ENCODE measurements at places on chromosomes 11 and 22. TPM values are rescaled to one million over a fixed set of nuclear protein-coding genes. Genes with fewer than 3 reads are reported as not detected.

LMO1 gene
- polyA plus RNA-seq: 1.3 TPM

CYB5R2 gene
- polyA plus RNA-seq: 2.4 TPM

CD248 gene
- 4.0 TPM for polyA plus RNA-seq

GLYAT gene
- polyA plus RNA-seq: not detected

USH1C gene
- polyA plus RNA-seq: 10.1 TPM

LMO2 gene
- 24.3 TPM for polyA plus RNA-seq

- no peaks in the 10 kb centered on the region for H3K27me3 ChIP-seq
- no peaks in the 10 kb centered on the region for H3K36me3 ChIP-seq
- H3K4me1 ChIP-seq: no peaks in the 10 kb centered on the region
- no peak overlapping the region for H3K4me3 ChIP-seq
- no peak overlapping the region for H3K27ac ChIP-seq
- DNase-seq: no peak
These were observed 142.6 kb downstream of the ATXN10 start for GRCh38 chr22:45814198-45814597.

- no peak overlapping the region for H3K27ac ChIP-seq
- no peak for DNase-seq
- no peak overlapping the region for H3K4me3 ChIP-seq
- no peaks in the 10 kb centered on the region for H3K27me3 ChIP-seq
- no peaks in the 10 kb centered on the region for H3K4me1 ChIP-seq
- H3K36me3 ChIP-seq: no peaks in the 10 kb centered on the region
These were observed 10.5 kb downstream of the IGSF22 start for GRCh38 chr11:18715476-18715875.

DNA sequence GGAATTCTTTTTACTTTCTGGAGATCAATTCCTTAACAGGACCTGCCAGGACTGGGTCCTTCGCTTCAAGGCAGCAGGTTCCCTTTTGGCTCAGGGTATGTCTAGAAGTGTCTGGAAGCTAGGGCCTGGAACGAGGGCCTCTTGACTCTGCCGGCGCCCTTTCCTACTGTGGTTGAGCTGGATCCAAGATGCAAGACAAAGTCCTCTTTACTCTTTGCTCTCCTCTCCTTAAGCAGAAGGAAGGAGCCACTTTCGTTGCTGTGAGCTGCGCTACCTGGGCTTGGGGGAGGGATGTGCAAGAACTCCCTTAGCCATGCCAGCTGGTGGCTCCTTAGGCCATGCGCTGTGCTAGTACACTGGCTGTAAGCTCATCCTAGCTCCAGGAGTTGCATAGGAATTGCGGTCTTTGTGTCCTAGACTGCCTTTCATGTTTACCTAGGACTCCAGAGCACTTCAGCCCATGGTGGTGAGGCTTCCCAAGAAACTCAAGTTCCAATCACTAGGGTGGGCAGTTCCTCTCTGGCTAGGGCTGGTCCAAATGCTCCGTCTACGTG, 18.1 kb downstream of the GLB1L2 start:
- no peak overlapping the region for H3K27ac ChIP-seq
- no peak for DNase-seq
- no peaks in the 10 kb centered on the region for H3K27me3 ChIP-seq
- H3K4me3 ChIP-seq: no peak overlapping the region
- no peaks in the 10 kb centered on the region for H3K36me3 ChIP-seq

DNA sequence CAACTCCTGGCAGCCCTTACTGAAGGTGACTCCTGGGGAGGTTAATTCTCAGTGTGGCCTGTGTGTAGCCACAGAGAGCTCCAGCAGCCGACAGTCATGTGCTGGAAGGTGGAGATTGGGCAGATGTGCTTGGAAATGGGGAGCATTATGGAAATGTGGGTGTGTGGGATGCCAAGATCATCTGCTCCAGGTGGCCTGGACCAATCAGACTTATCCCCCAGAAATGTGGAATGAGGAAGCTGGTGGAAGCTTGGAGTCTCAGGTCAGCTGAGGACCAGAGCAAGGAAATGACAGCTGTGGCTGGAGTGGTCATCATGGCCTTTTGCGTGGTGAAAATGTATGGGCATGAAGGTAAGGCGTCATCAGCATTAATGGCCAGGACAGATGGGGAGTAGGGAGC, 234.0 kb downstream of the MIAT start:
- DNase-seq: no peak
- H3K4me3 ChIP-seq: no peak overlapping the region
- no peaks in the 10 kb centered on the region for H3K27me3 ChIP-seq
- H3K4me1 ChIP-seq: peaks cover 20% of the 10 kb centered on the region
- H3K36me3 ChIP-seq: no peaks in the 10 kb centered on the region

DNA sequence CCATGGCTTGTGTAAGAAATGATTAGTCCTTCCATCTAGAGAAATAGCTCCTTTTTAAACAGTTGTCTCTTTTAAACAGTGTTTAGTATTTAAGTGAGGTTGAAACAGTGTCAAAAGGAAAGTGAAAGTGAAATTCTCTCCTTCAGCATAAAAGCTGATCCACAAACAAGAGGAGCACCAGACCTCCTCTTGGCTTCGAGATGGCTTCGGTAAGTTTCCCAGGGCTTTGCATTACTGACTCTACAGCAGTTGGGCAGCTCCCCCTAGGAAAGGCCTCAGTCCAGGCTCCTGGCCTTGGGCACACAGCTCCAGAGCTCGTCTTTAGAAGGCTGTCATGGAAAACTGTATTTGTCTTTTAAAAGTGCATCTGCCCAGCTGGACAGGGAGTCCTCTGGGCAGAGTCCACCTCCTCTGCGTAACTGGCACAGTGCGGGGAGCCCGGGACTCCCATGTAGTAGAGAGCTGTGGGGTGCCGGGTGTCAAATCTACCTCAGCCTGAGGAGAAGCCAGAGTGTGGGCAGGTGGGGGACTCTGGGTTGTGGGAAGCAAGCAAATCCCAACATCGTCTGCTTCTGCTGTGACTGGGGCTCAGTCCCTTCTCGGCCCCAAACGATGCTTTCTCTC, at the start of gene PLAAT4:
Gene PLAAT4 (plus strand): TSS at position 140 of the 624 bp plus-strand sequence. CDS start 61 bp downstream, at position 201.
- H3K4me1 ChIP-seq: peaks cover 4% of the 10 kb centered on the region
- peak; percentile 50 for DNase-seq
- H3K4me3 ChIP-seq: no peak within 1 kb of the TSS

- no peaks in the 10 kb centered on the region for H3K4me1 ChIP-seq
- no peak overlapping the region for H3K4me3 ChIP-seq
- peaks cover 6% of the 10 kb centered on the region for H3K36me3 ChIP-seq
- no peaks in the 10 kb centered on the region for H3K27me3 ChIP-seq
- no peak overlapping the region for H3K27ac ChIP-seq
- DNase-seq: no peak
These were observed 47.2 kb downstream of the USP28 start for GRCh38 chr11:113828191-113828590.

GRCh38 chr11:113685654-113686359, 20.3 kb downstream of the TMPRSS5 start:
- H3K36me3 ChIP-seq: no peaks in the 10 kb centered on the region
- DNase-seq: no peak
- H3K27ac ChIP-seq: no peak overlapping the region
- no peaks in the 10 kb centered on the region for H3K4me1 ChIP-seq
- no peak overlapping the region for H3K4me3 ChIP-seq

DNA sequence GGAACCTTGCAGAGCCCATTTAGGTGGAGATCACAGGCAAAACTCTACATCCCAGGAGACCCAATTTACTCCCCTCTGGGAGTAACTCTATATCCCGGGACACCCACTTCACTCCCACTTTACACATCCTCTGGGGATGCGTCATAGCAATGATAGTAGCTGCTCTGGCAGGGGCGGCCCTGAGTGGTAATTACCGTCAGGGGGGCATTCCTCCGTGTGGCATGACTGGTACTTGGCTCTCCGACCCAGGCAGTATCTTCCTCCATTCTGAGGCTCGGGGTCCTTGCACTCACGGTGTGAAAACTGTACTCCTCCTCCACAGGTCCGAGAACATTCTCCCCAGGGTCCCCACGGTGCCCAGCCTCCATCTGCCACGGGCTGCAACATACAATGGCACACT, 17.2 kb downstream of the ADAMTS8 start:
- no peaks in the 10 kb centered on the region for H3K36me3 ChIP-seq
- H3K4me1 ChIP-seq: no peaks in the 10 kb centered on the region
- H3K4me3 ChIP-seq: no peak overlapping the region
- H3K27me3 ChIP-seq: no peaks in the 10 kb centered on the region
- no peak overlapping the region for H3K27ac ChIP-seq

DNA sequence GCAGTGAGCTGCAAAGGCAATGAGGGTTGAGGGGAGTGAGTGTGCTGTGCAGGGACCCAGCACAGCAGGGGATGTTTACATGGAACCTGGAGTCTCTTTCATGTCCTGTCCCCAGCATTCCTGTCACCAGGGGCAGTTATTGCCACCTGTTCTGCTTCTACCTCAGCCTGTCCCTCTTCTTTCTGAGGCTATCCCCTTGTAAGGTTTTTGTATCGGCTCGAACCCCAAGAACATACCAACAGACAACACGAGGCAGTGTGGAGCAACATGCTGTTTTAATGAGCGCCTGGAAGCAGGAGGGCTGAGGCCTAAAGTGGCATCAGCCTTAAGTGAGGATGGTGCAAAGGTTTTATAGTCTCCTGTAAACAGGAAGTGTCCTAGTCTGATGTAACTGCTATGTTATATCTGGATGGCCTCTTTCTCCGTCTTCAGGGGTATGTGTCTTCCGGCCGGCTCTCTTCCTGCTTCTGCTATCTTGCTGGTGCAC, 3.9 kb downstream of the SCGB2A2 start:
- H3K4me3 ChIP-seq: no peak overlapping the region
- H3K27me3 ChIP-seq: no peaks in the 10 kb centered on the region
- no peak for DNase-seq

GRCh38 chr22:31238057-31238456, 26.0 kb downstream of the LIMK2 start:
- H3K4me3 ChIP-seq: no peak overlapping the region
- H3K27me3 ChIP-seq: no peaks in the 10 kb centered on the region
- no peaks in the 10 kb centered on the region for H3K36me3 ChIP-seq
- no peaks in the 10 kb centered on the region for H3K4me1 ChIP-seq
- H3K27ac ChIP-seq: no peak overlapping the region

GRCh38 chr11:76765863-76766350, 17.2 kb upstream of the TSKU start:
- DNase-seq: no peak
- peaks cover 13% of the 10 kb centered on the region for H3K4me1 ChIP-seq
- H3K27ac ChIP-seq: no peak overlapping the region
- no peak overlapping the region for H3K4me3 ChIP-seq

GRCh38 chr22:39915295-39915726, 14.4 kb downstream of the GRAP2 start:
- no peaks in the 10 kb centered on the region for H3K27me3 ChIP-seq
- no peak overlapping the region for H3K4me3 ChIP-seq
- no peaks in the 10 kb centered on the region for H3K4me1 ChIP-seq
- H3K27ac ChIP-seq: no peak overlapping the region

- H3K36me3 ChIP-seq: no peaks in the 10 kb centered on the region
- H3K27ac ChIP-seq: no peak overlapping the region
- H3K4me1 ChIP-seq: no peaks in the 10 kb centered on the region
- no peak overlapping the region for H3K4me3 ChIP-seq
These were observed 301.7 kb downstream of the SBF2 start for GRCh38 chr11:9992306-9992705.

DNA sequence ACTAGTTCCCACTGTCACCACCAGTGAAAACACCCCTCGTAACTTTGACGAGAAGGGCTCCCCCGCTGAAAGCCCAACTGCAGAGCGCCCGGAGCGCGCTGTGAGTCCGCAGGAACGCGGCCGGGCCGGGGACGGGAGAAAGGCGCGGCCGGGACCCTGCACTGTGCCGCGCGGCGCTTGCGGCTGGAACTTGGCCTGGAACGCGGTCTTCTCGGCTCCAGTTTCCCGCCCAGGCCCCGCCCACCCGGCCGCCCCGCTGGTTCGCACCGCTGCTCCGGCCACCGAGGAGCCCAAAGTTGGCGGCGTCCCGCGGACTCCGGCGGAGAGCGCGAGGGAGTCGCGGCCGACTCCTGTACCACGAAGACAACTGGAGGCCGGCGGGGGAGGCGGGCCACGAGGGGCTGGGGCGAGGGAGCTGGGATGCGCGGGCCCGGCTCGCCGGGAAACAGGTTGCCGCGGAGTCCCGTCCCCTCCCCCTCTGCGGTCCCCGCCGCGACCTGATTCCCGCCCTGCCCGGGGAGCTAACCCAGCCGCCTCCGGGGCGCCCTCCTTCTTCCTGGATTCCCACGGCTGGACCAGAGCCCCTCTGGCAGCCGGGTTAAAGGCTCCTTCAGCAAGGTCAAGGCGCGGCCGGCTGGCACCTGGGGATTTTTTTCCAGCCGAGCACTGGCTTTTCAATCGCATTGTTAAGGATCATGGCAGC, 3.4 kb downstream of the TENM4 start:
- H3K27ac ChIP-seq: no peak overlapping the region
- peaks cover 21% of the 10 kb centered on the region for H3K4me1 ChIP-seq
- H3K36me3 ChIP-seq: no peaks in the 10 kb centered on the region
- H3K27me3 ChIP-seq: peaks cover 11% of the 10 kb centered on the region
- peak; percentile 64 for DNase-seq

GRCh38 chr22:50732681-50733080, 5.3 kb upstream of the ACR start:
- no peaks in the 10 kb centered on the region for H3K27me3 ChIP-seq
- H3K4me3 ChIP-seq: no peak overlapping the region
- no peak overlapping the region for H3K27ac ChIP-seq
- no peak for DNase-seq

GRCh38 chr11:110173811-110174644, 80.8 kb downstream of the ZC3H12C start:
- no peak overlapping the region for H3K27ac ChIP-seq
- no peak overlapping the region for H3K4me3 ChIP-seq
- peak; percentile 50 for DNase-seq
- no peaks in the 10 kb centered on the region for H3K4me1 ChIP-seq
- no peaks in the 10 kb centered on the region for H3K36me3 ChIP-seq

DNA sequence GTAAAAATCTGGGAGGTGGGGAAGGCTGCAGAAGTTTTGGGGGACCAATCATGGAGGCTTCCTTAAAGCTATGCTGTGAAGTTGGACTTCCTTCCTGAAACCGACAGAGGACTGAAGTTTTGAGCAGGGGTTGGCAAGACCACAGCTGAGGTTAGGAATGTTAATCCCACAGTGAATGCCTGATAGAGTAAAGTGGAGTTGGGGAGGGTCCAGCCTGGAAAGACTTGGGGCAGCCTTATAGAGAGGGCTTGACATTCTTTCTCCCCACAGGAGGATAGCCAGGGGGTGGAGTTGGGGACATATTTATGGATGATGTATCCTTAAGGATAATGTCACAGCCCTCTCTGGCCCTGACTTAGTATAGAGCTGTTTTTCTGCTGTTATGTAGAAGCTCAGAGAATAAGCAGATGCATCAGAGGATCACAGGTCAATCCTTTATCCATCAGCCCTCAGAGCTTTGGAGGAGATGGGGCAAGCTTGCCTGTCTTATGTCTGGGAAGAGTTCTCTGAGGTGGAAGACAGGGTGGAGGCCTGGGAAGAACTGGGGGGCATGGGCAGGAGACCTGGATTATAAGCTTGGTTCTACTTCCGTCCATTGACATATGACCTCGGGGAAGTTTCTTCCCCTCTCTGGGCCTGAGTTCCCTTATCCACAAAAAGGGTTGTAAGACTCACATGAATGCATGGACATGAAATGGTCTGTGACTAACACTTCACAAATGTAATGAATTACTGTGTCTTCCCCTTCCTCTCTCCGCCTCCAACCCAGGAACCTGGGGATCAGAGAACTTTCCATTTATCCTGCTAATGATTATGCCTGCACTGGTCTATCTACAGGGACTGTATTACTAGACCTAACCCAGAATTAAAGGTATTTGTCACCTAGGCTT, 317.8 kb downstream of the MIAT start:
- H3K27me3 ChIP-seq: no peaks in the 10 kb centered on the region
- H3K36me3 ChIP-seq: no peaks in the 10 kb centered on the region
- H3K4me1 ChIP-seq: no peaks in the 10 kb centered on the region
- H3K4me3 ChIP-seq: no peak overlapping the region
- DNase-seq: no peak

Measured in pancreas (tissue), 10 donors.